Hematopoietic multipotent progenitor cell (in vitro differentiated cells): ENCODE measurements at places on chromosomes 5 and 9. TPM values are rescaled to one million over a fixed set of nuclear protein-coding genes. Genes with fewer than 3 reads are reported as not detected.

The CDH6 gene
- total RNA-seq, result under 0.01 TPM

The CCT5 gene
- 242 TPM for total RNA-seq

The PCDHGA9 gene
- total RNA-seq, result 1.1 TPM

The FCHSD1 gene
- total RNA-seq, result 35.5 TPM

The OBP2B gene
- total RNA-seq, result not detected

The FGF10 gene
- not detected for total RNA-seq

The PLGRKT gene
- total RNA-seq, result 3.8 TPM

The SLC34A3 gene
- total RNA-seq, result not detected

The DRD1 gene
- total RNA-seq, result not detected

The ECSCR gene
- not detected for total RNA-seq

GRCh38 chr5:79168031-79168430 lies 56.4 kb downstream of the BHMT start:
- no peak for DNase-seq

- no peak for DNase-seq
These were observed 333.6 kb downstream of the PIK3R1 start for GRCh38 chr5:68548959-68549676.

GRCh38 chr9:38074441-38074961 lies 5.5 kb upstream of the SHB start:
- DNase-seq, result no peak

DNA sequence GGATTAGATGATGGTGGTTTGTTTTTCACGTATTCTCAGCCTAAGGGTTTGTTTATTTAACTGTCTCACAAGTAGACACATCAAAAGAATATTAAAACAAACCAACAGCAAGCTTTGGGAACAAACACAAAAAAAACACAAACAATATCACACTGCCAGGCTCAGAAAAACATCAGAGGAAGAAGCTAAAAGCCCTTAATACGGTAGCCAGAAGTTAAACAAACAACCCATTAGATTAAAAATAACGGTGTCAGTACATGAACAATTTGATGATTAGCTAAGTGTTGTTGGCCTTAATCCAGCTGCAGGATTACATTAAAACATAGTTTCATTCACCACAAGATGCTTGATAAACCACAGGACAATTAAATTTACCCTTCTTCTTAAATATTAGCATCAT lies 15.9 kb upstream of the DMRT2 start:
- DNase-seq, result no peak

DNA sequence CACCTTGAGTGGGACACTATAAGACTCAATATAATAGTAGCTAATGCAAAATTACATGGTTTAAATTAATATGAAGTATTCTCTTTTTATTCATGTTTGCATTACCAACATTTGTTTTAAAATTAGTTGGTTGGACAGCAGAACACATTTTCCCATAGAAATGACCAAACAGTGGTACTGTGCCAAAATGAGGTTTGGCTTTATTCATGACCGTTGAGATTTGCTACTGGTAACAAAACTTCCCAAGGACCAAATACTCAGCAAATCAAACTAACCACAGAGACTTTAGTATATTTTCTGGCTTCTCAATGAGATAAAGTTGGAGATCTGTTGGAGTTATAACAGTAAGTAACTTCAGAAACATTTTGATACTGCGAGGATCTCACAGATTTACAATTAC lies 637.8 kb upstream of the MEF2C start:
- no peak for DNase-seq

DNA sequence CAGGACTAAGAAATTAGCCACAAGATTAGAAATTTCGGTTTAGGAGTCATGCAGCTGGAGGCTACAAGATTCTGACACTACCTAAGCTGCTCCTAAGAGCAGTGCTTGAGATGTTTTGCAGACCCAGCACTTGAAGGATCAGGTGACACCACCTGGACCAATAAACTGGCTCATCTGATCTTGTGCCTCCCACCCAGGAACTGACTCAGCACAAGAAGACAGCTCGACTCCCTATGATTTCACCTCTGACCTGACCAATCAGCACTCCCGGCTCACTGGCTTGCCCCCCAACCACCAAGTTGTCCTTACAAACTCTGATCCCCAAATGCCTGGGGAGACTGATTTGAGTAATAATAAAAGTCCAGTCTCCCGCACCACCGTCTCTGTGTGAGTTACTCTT lies 170.4 kb downstream of the TTC39B start:
- no peak for DNase-seq

DNA sequence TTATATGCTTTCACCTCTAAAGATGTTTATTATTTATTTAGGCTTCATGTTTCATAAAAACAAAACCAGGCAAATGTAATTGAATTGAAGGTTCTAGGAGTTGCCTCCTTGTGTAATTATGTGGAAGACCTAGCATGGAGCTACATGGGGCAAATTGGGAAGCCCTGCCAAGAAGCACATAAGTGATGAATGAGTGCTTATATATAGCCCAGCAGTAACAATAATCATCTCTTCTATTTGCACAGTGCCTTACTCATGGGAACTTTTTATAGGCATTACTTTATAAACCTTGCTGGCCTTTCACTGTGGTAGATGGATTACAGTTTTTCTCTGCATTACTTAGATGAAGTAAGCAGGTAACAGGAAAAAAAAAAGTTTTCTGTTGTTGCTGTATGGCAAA lies 40.0 kb upstream of the GRAMD2B start:
- DNase-seq, result no peak

DNA sequence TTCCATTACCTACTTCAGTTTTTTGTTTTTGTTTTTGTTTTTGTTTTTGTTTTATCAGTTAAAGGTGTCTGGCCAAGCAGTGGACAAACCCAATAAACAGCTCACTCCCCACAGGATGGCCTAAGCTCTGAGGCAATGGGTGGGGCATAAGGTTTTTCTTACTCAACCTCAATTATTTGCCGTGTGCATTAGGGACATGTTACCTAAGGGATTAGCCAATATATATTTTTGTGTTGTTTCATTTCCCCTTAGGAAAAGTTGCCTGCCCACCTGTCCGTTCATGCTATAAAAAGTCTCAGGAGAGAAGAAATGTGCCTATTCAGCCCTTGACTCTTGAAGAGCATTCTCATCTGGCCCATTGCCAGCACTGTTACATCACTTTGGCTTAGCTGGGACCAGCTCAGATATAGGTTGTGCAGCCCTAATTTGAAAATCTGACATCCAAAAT lies 7.3 kb downstream of the SH3RF2 start:
- DNase-seq, result peak; percentile 32

- DNase-seq, result no peak
These were observed 1.1 kb upstream of the SYNPO start for GRCh38 chr5:150639377-150639692.

DNA sequence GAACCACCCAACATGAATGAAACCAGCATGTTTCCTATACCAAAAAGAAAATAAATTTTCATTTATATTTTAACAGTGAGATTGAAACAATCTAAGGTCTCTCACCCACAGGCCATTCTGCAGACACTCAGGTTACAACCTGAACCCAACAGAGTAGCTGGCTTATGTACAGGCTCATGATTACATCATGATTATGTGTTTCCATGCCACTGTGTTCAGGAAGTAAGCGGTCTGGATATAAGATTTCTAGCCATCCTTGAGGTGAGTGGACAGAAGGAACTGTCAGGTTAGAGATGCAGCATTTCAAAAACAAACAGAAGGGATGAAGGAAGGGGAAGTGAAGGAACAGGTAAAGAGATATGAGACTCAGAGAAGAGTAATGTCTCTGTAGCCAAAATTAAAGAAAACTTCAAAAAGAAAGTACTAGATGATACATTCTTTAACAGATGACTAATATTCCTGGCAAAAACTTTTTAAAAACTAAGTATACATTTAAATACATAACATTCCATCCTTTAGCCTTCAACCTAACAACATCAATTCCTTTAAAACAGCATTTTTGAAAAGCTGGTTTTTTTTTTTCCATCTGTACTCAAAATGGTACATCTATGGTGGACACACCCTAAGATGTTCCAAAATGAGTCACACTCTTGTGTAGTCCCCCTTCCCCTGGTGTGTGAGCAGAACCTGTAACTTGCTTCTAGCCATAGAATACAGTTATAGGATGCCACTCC lies 119.8 kb downstream of the LPAR1 start:
- DNase-seq, result no peak

GRCh38 chr9:135666534-135667462 lies 3.7 kb downstream of the LCN9 start:
- no peak for DNase-seq

GRCh38 chr5:97998941-97999340 lies 774.5 kb upstream of the RGMB start:
- DNase-seq, result no peak

DNA sequence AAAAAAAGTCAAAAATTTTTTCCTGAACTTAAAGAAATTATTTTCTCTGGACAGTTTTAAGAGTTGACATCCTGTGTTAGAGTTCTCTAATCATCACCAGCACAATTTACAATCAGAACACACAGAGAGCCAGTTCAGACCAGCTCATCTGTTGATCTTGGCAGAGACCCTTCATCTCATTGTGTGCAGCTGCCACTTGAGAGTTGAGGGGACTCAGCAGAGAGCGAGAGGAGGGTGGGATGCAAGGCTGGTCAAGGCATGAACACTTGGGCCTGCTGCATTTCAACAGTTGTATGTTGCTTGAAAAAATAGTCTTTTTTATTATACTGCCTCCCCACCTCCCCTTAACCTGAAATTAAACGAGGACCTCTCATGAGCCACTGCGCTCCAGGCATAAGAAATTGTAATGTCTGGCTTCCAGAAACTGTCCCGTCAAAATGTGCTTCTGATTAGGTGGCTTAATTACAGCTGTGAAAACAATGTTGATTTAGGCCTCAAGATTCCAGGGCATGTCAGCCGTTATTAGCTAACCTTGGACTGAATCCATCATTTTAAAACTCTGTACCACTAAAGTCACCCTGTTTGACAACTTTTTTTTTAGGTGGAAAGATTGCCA lies 383.6 kb downstream of the CCDC171 start:
- DNase-seq, result no peak

GRCh38 chr9:33374634-33375237 lies 27.6 kb downstream of the AQP7 start:
- DNase-seq, result peak; percentile 86

DNA sequence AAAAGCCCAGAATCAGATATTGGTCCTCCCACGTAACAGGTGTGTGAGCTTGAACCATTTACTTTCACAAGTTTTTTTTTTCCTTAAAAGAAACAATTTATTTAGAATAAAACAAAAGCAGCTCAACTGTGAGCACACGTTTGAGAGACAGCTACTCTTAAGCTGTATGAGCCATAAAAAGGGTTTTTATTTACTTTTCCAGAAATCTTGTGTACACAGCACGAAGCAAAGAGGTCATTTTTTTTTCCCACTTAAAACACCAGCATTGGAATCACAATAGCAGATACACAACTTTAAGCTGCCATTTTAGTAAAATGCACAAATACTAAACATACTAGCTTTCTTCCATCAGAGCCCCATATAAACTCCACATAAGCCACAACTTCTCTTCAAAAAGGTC lies 44.6 kb downstream of the JAKMIP2 start:
- DNase-seq, result no peak

- DNase-seq, result no peak
These were observed 67.4 kb downstream of the CHSY3 start for GRCh38 chr5:129971714-129972113.

GRCh38 chr5:178403956-178404600 lies 171.5 kb upstream of the PHYKPL start:
- no peak for DNase-seq

DNA sequence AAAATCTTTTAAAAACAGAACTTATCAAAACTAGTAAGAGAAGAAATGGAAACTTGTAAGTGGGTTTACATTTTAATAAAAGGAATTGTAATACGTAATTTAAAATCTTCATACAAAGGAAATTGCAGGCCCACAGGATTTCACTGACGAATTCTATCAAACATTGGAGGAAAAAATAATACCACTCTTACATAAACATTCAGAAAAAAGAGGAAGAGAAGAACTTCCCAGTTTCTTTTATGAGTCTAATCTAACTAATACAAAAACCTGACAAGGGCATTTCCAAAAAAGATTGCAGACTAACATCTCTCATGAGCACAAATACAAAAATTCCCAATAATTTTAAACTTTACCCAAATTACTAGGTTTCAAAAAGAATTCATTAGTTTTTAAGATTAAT lies 149.0 kb downstream of the RANBP17 start:
- peak; percentile 17 for DNase-seq

GRCh38 chr5:181189962-181190710 lies 14.9 kb downstream of the TRIM7 start:
- DNase-seq, result no peak

DNA sequence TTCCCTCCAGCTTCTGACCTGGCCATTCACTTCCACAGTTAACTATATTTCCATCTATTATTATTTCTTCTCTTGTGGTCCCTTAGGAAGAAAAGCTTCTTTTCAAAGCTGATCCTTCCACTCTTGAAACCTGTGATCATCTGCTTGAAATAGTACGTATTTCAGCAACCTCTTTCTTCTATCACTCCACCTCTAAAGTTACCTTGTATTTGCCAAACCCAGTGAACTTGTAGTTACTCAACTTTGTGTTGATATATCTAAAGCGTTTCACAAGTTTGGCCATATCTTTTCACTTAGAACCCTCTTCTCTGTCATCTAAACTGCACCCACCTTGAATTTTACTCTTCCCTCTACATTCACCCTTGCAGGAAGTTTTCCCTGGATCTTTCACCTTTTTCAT lies 173.8 kb upstream of the RAD23B start:
- DNase-seq, result no peak

DNA sequence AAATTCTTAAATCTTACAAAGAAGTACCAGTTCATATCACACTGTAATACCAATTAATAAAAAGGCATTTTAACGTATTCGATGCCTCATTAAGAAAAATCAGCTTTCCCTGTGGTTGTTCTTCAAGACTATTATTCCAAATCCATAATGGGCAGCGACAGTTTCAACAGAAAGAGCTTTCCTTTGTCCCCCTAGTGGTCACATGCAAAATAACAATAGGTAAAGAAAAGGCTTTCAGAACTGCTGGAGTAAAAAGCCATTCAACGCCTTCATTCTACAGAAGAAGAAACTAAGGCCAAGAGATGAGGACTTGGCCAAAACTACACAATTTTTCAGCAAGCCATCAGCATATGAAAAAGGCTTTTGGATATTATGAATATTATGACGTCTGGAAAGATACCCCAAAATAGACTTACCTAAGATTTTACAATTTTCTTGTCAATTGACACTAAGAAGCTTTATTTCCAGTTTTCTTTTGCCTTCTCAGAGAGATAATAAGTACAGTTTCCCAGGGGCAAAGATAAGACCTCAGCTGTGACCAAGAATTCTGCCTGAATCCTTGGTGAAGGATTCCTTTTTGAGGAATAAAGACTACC lies 6.7 kb upstream of the CDH6 start:
- DNase-seq, result no peak

DNA sequence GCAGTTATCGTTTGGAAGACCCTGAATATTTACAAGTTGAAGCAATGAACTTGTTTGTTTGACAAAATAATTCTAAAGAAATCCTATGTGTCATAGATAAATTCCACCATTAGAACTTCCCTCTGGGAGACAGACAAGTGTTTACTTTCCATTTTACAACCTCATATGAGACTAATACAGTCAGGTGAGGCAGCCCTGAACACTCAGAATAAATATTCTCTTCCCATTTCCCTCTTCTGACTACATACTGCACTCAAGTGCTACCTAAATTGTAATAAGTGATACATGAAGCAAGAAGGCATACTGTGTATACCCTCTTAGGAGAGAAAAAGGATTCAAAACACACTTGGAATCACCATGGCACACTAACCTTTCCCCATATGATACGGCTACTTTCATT lies 6.8 kb downstream of the RASEF start:
- DNase-seq, result no peak

- DNase-seq, result no peak
These were observed 688 bp downstream of the SNX24 start for GRCh38 chr5:122846051-122846550.
